NCI-H1694 (cell line): ENCODE measurements at places on chromosomes 4 and X.

GRCh38 chr4:80237992-80238391 lies 28.5 kb upstream of the FGF5 start:
- DNase-seq, result no peak

DNA sequence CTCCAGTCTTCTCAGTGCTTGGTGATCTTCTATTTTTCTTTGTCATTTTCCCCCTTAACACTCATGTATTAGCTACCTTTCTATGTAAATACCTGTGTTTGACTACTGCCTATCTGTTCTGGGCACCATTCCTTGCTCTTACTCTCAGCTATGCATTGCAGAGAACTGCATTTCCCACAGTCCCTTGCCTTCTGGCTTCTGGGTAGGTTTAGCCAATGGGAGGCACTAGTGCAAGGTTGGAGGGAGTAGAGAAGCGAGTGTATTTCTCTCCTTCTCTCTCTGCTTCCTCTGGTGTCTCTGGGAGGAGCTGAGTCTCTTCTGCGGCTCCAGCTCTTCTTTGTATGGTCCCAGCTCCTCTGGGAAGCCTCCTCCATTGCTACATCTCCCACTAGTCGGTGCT lies 50.5 kb downstream of the CWH43 start:
- no peak for DNase-seq

DNA sequence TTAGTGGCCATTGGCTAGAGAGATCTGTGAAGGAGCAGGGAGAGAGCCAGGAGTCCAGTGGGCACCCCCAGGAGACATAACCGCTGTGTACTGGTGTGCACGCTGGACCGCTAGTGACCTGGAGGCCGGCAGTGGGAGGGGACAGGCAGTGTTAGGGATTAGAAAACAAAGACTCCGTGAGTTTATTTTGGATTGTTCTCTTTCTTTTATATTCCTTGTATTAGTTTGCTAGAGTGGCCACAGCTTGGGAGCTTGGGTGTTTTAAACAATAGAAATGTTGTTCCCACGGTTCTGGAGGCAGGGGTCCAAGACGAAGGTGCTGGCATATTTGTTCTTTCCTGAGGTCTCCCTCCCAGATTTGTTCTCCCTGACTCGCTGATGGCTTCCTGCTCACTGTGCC lies 266.4 kb downstream of the RAPGEF2 start:
- DNase-seq, result no peak

DNA sequence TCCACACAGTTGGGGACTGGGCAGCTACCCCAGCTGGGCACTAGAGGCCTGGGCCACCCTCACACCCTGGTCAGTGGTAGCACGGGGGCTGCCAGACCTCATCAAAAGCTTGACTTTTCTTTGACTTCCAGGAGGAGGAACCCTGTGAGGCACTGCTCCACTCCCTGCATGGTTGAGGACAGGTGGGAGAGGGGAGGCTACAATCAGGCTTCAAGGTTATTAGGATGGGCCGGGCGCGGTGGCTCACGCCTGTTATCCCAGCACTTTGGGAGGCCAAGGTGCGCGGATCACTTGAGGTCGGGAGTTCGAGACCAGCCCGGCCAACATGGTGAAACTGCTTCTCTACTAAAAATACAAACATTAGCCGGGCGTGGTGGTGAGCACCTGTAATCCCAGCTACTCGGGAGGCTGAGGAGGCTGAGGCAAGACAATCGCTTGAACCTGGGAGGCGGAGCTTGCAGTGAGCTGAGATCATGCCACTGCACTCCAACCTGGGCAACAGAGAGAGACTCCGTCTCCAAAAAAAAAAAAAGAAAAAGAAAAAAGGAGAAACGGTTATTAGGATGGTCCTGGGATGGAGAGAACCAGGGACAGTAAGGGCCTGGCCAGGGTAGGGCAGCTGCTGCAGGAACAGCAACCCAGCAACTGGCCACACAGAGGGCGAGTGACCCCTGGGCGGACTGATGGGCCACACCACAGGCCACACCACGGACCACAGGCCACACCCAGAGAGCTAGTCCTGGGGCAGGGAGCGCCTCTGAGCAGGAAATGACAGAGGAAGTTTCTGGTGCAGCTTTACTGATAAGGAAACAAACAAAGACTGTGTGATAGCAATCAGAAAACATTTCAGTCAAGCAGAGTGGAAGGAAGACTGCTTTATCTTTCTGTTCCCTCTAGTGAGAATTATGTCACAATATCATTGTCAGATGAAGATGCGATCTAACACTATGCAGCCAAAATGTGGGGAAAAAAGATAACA lies 20.5 kb upstream of the OPN1LW start:
- no peak for DNase-seq

DNA sequence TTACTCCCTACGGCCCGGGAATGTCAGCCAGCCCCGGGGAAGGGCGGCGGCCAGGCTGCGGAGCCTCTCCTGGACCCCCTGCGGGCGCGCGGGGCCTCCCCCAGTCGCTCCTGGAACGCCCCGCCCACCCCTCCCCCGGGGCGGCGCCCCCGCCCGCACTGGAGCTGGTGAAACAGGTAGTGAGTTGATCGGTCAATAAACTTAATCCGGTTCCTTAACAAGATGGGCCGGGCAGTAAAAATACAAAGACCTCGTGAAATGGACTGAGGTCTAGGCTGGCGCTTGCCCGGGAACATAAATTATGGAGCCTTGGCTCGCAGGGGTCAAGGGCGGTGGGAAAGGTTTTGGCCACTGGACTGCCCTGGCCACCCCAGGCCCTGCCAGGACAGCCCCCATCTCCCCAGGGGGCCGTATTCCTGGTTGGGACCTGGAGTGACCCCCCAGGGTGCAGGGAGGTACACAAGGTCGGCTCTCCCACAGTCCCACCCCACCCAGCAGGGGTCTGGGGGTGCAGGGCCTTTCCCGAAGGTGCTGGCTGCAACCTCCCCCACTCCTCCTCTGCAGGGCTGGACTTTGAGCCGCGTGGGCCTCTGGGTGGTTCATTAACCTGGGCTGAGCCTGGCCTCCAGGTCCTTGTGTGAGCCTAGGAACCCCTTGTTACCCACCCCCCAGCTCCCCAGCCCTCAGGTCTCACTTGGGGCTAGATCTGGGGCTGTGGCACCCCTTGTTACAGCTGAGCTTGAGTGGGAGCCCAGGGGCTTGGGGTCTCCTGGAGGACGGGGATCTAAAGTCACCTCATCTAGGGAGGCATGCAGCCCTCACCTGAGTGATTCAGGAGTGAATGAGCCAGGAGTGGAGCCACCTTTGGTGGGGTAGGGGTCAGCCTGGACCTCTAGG lies 2.5 kb downstream of the FGFR3 start:
- no peak for DNase-seq

DNA sequence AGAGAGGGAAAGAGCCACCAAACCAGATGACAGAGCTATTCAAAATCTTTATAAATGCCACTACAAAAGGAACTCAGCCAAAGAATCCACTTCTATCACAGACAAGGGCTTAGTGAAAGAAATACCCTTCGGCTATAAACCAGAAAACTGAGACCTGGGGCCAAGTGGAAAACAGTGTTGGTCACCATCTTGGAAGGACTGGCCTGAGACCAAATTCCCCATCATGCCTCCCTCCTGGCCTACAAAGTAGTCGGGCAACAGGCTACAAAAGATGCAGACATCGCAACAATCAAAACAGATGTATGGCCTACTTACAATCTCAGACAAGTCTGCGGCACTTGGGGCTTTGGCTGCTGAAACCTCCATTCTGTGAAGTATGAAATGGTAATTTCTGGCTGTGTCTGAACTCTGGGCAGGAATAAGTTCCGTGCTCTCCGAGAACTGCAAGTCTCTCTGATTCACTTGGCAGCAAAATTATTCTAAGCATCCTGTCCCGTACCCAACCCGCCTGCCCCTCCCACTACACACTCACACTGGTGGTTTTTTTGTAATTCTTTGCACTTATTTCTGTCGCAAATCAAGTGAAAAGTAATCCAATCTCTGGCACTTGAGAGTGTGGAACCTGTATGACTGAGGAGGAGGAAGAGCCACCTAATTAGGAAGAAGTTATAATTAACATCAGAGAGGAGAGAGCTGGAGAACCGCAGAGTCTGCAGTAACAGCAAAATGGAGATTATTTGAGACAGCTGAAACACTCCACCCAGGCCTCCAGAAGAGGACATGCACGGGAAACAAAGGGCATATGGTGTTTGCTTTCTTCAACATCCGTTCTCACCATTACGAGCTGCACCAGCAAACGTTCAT lies 87.8 kb downstream of the SH3KBP1 start:
- peak; percentile 47 for DNase-seq

- peak; percentile 68 for DNase-seq
Measured at GRCh38 chr4:75995727-75996126, 5.0 kb upstream of the SDAD1 start.

GRCh38 chrX:13389501-13389900 lies 69.6 kb upstream of the ATXN3L start:
- no peak for DNase-seq

DNA sequence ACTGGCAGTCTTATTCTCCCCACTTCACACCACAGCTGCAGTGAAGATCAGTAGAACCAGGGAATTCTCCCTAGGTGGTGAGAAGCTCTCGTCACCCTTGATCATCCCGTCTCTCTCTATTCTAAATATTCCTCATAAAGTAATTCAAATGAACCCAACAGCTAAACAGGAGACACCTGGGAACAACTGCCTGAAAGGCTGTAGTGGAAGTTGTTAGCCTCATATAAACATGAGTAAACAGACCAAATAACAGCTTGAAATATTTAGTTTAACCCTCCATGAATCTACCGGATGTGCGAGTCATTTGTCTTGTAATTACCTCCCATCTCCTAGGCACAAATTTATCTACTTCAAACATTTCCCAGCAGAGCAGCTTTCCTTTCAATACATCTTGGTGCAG lies 30.4 kb upstream of the APELA start:
- no peak for DNase-seq

DNA sequence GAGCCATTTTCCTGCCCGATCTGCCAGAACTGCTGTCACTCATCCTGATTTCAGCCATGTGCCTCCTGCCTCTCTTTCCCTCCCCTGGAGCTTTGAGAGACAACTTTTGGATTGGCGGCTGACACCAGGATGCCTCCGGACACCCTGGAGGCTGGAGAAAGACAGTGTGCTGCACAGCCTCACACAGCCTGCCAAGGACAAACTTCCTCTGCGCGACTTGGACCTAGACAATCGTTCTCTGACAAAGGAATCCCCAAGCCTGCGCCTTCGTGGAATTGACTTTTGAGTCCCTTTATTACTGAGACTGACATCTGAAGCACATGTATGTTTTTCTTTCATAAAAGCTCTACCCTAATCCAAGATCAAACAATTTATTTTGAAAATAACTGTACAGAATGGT lies 10.8 kb upstream of the LDB2 start:
- DNase-seq, result no peak

DNA sequence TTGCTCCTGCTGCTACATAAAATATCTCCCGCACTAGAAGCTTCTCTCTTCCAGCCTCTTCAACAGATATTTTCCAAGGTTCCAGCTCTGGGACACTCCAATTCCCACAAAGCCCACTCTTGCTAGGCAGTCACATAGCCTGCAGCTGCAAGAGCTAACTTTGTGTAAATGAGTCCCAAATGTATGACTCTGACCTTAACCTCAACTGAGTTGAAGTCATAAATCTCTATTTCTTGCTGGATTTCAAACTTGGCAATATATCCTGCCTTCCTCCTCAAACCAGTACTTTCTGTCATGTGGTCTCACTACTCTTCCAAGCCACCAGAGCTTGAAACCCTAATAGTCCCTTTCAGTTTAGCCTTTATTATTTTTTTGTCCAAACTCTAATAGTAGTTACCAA lies 315.4 kb upstream of the GRIA3 start:
- no peak for DNase-seq

GRCh38 chr4:74933562-74934015 lies 673 bp downstream of the PARM1 start:
- peak; percentile 28 for DNase-seq

- DNase-seq, result no peak
Measured at GRCh38 chr4:38678078-38678477, 14.1 kb downstream of the KLF3 start.

- DNase-seq, result no peak
Measured at GRCh38 chrX:56792270-56793111, 63.4 kb downstream of the NBDY start.

- DNase-seq, result no peak
Measured at GRCh38 chr4:113738251-113738650, 23.3 kb downstream of the CAMK2D start.

DNA sequence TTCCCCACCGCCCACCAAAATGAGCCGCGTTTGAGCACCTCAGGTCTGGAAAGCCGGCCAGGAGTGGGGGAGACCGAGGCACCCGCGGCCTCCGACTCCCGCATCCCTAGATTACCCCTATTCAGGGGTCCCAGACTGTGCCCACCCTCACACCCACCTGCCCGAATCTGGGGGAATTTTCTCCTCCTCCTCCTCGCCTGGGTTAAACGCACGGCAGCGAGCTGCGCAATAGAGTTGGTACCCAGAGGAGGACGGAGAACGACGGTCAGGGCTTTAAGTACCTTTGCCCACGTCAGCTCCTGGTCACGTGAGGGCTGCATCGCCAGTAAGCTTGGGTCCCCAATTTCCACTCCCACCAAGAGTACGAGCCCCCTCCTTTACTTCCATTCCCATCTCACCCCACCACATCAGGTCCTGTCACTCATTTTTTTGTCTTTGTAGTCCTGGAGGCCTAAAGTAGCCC lies at the start of gene ARMCX2:
Gene ARMCX2 (minus strand): TSS at position 250 of the 463 bp plus-strand sequence. CDS start 2,262 bp downstream, outside the sequence.
- no peak for DNase-seq

DNA sequence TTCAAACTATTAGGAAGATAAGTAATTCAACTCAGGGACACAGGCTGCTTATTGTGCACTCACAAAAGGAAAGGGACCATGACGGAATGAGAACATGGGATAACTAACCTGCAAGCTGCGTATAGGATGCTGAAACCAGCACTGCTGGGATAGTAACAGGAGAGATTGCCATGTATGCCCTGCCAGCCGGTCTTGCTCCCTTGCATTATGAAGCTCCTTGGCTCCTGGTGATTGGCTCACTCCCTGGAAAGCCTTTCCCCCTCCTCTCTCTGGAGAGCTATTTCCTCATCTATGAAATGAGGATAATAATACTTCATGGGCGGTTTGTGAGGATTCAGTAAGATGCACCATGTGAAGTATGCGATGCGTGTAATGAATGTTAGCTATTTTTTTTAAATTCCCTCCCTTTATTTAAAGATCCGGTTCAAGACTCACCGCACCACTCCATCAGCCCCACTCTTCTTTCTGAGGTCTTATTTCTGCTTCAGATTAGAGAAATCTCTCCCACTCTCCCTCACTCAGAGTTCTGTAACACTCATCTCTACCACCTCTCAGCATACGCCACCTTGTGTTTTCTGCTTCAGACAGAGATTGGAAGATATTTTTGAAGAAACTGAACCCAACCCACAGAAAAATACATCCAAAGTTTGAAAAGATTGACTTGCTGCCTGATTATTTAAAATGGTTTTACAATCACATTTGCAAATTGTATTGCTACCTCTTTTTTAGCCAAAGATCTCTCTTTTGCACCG lies 18.4 kb downstream of the MSMO1 start:
- DNase-seq, result no peak

GRCh38 chrX:54994099-54994498 lies at the start of gene PFKFB1:
TSS of gene PFKFB1 (minus strand) at chrX:54994188. CDS start at chrX:54994007, 181 bp downstream.
- DNase-seq, result no peak

- no peak for DNase-seq
Measured at GRCh38 chr4:81424336-81424735, 47.4 kb downstream of the RASGEF1B start.

- DNase-seq, result no peak
Measured at GRCh38 chrX:109847257-109848187, 114.5 kb upstream of the ACSL4 start.

- DNase-seq, result no peak
Measured at GRCh38 chr4:4418676-4419390, 31.9 kb downstream of the NSG1 start.

- no peak for DNase-seq
Measured at GRCh38 chr4:140497405-140497746, 717 bp downstream of the MGAT4D start.
